ENCODE measurements at places on chromosomes 6 and 20.

GRCh38 chr6:142880201-142880600 lies 64.8 kb downstream of the HIVEP2 start:
- DNase-seq = no peak

GRCh38 chr6:156876302-156876701 lies 99.1 kb downstream of the ARID1B start:
- no peak for DNase-seq

DNA sequence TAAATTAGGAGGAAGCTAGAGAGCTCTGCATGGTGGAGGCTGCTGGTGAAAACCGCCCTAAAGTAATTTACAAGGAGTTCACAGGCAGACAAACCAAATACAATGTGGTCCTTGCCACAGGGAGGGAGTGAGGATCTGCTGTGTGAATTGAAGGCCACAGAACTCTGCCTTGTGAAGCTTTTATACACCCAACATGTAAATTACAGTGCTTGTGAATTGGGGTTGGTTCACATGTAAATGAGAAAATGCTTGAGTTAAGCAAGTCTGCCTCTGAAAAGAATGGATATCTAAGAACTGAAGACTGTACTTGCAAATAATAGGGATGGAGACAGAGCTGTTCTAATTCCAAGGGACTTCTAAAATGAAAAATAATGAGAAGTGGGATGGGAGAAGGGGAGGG lies 194.2 kb downstream of the SLC35F1 start:
- no peak for DNase-seq

- peak; percentile 49 for DNase-seq
Observed at GRCh38 chr6:105211831-105212230, 32.0 kb upstream of the POPDC3 start.

- peak; percentile 42 for DNase-seq
Observed at GRCh38 chr6:100573166-100573565, 108.4 kb upstream of the SIM1 start.

All from AG20443 (cell line).